Substantia nigra (tissue), 51 donors: ENCODE measurements at places on chromosomes 13 and 19.

- DNase-seq = no peak
These were observed 5.3 kb upstream of the CFAP97D2 start for GRCh38 chr13:114173745-114174144.

GRCh38 chr19:6564393-6564792 is 26.6 kb downstream of the CD70 start:
- no peak for DNase-seq

GRCh38 chr13:41562083-41562482 is 104.7 kb downstream of the RGCC start:
- DNase-seq = peak; percentile 88

DNA sequence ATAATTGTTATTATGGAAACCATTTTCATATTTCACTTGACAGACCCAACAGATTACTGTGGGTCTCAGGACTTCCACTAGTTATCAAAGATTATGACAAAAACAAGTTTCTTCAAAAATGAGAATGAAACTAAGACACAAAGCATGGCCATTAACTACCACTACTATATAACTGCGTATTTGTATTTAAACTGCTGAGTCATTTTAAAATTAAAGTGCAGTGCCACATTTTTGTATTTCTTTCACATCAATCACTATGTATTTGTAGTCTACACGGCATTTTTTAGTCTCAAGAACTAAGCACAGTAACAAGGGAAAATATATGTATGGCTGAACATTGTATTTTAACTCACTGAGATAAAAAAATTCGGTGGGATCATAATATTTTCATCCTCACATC is 10.1 kb upstream of the KLF12 start:
- DNase-seq = no peak

GRCh38 chr13:92954746-92955145 is 271.9 kb upstream of the GPC6 start:
- no peak for DNase-seq

DNA sequence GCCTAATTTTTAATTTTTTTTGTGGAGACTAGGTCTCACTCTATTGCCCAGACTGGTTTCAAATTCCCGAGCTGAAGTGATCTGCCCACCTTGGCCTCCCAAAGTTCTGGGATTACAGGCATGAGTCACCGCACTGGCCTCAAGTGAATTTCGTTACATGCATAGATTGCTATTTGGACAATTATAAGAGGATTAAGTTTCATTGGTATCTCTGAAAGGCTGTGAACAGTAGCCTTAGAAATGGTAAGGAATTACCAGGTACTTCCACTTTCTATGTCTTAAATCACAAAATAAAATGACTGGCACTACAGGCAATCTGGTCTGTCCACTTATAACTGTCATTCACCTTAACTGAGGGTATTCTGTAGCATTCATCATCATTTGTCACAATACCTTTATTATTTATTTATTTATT is 2.9 kb upstream of the CCDC9 start:
- DNase-seq = no peak

DNA sequence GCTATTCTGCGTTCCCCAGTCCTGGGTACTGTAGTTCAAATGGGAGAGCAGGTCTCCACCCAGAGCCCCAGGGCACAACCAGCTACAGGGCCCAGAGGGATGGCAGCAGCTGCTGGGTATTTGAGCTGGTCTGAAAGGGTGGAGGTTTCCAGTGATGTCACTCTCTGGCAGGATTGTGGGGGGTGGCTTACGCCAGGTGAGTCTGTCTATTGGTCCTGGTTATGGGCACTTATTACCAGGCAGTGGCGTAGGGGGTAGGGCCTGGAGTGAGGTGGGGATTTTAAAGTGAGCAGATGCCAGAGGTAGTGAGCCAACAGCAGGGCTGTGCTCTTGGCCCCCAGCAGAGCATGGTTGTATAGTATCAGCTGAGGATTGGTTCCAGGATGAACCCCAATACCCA is 6.2 kb downstream of the RPS19 start:
- no peak for DNase-seq

DNA sequence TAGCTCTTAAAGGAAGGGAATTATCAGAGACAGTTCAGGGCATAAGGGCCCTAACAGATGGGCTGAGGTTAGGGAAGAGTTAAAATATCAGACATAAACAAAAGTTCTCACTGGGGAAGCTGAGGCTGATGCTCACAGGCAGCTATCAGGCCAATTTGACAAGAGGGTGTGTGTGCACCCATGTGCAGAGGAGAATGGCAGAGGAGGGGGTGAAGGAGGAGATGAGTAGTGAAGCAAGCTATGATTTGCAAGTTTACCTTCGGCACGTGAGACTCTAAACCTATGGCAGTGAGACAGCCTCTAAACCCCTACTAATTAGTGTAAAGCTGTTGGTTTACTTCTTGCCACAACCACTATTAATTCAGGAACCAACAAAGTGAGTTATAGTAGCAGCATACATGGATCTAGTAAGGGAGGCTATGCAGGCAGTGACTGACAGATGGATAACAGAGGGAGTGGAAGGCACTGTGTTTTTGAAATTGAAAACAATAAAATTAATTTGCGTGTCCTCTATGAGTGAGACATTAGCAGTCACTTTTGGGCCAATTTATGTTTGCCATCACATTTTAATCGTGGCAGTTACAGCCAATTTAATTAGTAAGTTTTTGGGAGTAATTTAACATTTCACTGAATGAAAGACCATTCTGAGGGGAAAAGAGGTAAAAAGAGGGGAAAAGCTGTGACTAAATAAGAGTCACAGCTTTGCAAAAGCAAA is 99.6 kb upstream of the HTR2A start:
- no peak for DNase-seq

GRCh38 chr19:48975947-48976847 is 11.1 kb downstream of the FTL start:
- no peak for DNase-seq

GRCh38 chr13:97695684-97696083 is 257.8 kb upstream of the IPO5 start:
- DNase-seq = no peak

DNA sequence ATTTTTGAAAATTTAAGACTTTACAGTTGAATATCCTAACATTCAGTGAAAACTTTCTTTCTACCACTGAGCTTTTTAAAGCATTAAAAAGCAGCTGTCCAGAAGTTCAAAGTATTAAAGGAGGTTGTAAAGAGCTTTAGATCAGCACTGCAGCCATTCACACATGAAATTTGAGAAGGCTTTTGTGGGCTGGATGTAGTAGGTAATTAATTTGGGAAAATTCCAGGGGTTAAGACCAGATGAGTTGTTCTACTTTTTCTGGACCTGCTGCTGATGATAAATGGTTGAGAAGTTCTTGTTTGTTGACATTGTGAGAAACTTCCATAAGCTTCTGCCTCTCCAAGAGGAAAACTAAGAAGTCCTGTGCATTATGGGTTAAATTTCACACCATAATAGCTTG is 1779.6 kb upstream of the PRR20A start:
- no peak for DNase-seq

DNA sequence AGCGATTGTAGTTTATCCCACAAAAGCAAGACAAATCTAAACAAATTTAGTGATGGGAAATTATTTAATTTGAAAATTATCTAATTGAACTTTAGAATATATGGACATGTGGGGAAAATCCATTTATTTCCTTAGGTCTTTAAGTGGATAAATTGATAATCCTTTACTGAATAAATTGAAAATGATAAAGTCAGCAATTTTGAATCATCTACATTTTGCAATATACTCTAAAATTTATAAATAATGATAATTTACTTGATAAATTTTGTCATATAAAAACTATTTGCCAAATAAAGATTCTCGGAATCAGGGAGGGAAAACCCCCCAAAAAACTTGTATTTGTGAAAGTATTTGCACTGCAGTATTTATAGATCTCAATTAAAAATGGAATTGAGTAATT is 875.3 kb upstream of the SLITRK5 start:
- DNase-seq = no peak

DNA sequence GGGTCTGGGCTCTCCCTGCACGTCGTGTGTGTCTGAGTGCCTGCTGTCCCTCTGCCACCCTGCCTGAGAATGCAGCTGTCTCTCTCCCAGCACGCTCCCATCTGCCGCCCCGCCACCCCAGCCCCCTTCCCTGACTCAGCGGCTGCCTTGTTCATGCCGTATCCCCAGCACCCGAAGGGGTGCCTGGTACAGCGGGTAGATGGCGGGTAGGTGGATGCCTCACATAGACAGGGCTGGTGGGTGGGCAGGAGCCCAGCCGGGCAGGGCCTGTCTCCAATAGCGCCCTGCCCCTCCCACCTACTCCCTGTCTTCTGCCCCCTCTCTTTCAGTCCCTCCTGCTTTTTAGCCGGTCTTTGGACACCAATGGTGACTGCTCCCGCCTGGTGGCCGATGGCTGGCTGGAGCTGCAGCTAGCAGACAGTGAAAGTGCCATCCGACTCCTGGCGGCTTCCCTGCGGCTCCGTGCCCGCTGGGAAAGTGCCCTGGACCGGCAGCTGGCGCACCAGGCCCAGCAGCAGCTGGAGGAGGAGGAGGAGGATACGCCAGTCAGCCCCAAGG is 30.3 kb downstream of the DHX34 start:
- DNase-seq = peak; percentile 28

GRCh38 chr13:67421475-67421874 is 191.3 kb upstream of the PCDH9 start:
- no peak for DNase-seq

GRCh38 chr13:59906413-59907049 is 257.2 kb downstream of the DIAPH3 start:
- no peak for DNase-seq

GRCh38 chr13:24834902-24835510 is 71.0 kb downstream of the RNF17 start:
- no peak for DNase-seq

GRCh38 chr13:33472446-33472845 is 186.9 kb upstream of the STARD13 start:
- DNase-seq = no peak

GRCh38 chr19:16070366-16070990 is 5.8 kb upstream of the TPM4 start:
- no peak for DNase-seq

DNA sequence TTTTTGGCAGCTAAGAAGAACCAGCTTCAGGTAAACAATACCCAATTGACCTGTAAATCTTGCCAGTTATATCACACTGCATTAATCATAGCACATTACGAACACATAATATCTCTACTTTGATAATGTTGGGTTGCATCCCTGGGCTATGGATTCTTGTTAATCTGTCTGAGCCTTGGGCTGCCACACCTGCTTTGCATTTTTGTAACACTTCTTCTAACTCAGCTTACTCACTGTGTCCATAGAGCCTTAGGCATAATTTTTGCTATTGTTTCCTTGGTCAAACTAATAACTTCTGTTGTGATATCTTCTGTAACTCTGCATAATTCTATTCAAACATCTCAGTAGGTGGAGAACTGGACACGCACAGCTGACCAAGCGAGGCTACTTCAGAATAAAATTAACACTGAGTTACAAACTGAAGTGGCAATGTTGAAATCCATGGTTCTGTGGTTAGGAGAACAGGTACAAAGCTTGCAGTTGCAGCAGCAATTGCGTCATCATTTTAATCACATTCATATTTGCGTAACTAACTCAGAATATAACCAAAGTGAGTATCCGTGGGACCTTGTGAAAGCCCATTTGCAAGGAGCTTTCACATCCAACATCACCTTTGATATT is 6.4 kb downstream of the ZNF350 start:
- no peak for DNase-seq

GRCh38 chr19:18274781-18275356 is 617 bp upstream of the IQCN start:
- peak; percentile 93 for DNase-seq
